ENCODE measurements at places on chromosomes 11 and 22.

DNA sequence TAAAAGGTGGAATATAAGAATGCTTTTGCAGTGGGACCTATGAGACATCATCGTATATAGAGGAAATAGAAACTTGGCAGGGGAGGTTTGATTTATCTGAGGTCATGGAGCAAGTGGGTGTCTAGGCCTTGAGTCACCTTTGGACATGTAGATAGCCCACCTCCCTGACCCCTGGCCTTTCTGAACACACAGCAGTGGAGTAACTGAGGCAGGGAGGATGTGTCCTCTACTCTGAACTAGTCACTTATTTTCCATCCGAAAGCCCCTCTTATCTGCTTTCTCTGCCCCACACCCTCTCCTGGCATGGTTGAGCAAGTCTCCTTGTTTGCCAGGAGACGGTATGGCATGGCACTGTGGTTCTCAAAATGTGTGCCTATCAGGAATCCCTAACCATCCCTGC, 7.9 kb downstream of the CD82 start:
- no peak for DNase-seq

GRCh38 chr11:70120674-70121073, 42.6 kb downstream of the ANO1 start:
- peak; percentile 17 for DNase-seq

GRCh38 chr22:29385748-29386147, 2.6 kb downstream of the AP1B1 start:
- DNase-seq: no peak

DNA sequence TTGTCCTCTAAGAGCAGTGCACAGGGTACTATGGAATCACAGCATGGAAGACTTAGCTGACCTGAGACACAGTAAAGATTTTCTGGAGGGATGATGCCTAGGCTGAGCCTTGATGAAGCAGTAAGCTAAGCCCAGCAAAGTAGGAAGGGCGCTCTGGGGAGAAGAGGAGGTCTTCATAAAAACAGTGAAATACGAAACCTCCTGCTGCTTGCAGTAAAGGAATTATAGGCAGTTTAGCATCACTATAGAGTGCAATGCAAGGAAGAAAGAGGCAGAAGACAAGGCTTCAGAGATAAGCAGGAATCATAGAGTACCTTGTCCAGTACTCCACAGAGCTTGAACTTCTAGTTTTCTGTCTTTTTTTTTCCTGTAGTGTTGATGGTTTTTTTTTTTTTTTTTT, 555.7 kb upstream of the CADM1 start:
- peak; percentile 30 for DNase-seq

DNA sequence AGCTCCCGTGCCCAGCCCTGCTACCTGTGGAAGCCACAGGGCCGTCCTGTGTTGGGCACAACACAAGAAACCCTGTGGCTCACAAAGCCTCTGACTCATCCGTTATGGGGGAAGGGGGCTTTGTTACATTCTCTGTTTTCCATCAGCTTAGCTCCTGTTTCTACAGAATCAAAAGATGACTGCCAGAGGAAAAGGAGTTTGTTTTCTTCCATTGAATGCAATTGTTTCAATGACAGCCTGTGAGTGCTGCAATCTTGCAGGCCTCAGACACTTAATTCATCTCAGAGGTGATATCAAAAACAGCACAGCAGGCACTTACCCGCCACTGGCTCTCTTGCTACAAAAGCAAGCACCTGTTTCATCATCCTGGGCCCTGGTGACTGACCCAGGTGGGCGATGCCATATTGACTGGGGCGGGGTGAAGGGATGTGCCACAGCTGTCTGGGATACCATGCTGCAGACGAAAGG, 194.3 kb downstream of the OPCML start:
- peak; percentile 4 for DNase-seq

DNA sequence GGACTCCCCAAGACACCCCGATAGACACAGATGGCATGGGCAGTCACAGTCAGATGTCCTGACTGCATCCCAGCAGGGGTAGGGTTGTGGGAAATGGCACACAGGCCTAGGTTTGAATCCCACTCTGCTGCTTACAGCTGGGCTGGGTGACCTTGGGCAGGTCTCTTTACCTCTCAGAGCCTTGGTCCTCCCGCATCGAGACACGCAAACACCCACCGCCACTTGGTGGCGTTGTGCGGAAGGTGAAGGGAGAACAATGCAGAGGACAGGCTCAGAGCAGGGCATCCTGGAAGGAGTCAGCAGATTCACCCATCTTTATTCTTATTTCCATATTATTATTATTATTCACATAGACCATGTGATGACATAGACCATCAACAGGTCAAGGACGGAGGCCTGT, 140.5 kb downstream of the MIAT start:
- DNase-seq: peak; percentile 12

GRCh38 chr22:47162865-47163264, 400.4 kb downstream of the TBC1D22A start:
- DNase-seq: no peak

DNA sequence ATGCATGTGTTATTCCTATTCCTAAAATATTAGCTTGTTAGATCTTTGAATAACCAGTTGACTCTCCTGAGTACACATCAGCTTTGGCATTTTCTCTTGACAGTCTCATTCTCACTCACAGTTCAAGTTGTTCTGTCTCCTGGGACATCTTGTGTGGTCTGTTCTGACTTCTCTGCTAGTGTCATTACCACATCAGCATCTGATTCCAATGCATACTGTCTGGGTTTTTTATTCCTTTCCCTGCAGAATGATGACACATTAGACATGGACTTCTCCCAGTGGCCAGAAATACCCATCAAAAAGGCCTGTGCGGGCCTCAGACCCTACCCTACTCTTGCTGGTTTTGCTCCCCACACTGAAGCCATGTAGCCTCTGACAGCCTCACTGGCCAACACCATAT, 2.7 kb downstream of the ZNF74 start:
- no peak for DNase-seq

DNA sequence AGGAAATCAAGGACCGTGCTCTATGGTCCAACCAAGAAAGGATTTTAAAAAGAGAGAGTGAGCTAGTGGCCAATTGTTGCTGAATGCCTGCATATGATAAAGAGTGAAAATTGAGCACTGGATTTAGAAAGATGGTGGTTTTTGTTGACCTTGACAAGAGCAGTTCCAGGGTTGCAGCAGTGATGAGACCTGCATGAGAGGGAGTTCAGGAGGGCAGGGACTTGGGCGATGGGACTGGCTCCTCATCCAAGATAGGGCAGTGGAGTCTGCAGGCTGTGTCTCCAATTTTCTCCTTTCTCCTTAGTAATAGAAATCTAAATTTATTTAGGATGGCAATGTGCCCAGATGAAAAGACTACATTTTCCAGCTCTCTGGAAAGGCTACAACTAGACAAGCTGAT, 94.0 kb upstream of the B3GAT1 start:
- DNase-seq: no peak

GRCh38 chr11:114314096-114314495, 17.9 kb downstream of the NNMT start:
- DNase-seq: no peak

DNA sequence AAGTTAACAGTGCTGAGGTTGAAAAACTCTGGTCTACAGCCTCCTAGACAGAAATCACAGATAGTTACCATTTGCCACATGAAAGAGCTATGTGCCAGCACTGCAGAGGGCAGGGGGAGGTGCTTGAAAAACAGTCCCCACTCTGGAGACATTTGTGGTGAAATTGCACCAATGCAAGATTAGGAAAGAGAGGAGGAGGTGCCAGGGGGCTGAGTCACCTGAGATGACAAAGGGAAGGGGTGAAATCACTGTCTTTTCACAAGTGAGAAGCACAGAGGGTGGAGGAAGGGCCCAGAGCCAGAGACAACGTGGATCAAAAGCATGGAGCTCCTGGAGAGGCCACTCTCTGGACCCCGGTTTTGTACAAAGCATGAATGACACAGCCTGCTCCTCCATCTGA, 196.3 kb downstream of the BUD13 start:
- DNase-seq: peak; percentile 75

- DNase-seq: peak; percentile 18
Observed at GRCh38 chr11:108788565-108789199, 123.8 kb downstream of the DDX10 start.

GRCh38 chr11:1751999-1752906, 1.9 kb upstream of the IFITM10 start:
- peak; percentile 39 for DNase-seq

- DNase-seq: no peak
Observed at GRCh38 chr11:8698917-8699441, 16.4 kb downstream of the RPL27A start.

- DNase-seq: peak; percentile 37
Observed at GRCh38 chr11:132064987-132065620, 694.7 kb downstream of the NTM start.

- no peak for DNase-seq
Observed at GRCh38 chr11:6427516-6427915, 8.6 kb upstream of the APBB1 start.

All from NCI-H69 (cell line).